ENCODE measurements at places on chromosomes 2 and 18.

DNA sequence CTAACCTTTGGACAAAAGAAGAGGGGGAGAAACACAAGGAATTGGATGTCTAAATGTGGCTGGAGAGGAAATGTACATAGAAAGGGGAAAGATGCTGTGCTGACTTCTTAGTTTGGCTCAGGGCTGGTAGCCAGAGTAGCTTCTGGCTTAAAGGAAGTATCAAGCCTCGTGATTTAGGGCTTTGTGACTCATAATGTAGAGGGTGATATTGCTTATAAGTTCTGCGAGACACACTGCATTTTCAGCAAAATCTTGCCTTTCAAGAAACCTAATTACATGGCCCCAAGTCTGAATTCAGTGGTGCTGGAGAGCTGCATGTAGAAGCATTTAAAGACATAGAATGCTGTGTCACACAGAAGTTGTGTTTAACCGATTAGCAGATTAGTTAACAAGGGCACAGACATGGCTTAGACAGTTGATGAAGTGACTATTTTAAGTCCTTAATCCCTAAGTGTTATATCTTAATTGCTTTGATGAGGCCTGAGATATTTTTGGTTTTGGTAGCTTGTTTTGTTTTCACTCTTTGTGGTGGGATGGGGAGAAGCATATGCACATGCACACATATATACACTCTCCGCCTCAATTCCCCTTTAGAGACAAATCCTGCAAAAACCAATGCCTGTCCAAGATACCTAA lies 66.4 kb downstream of the EPAS1 start:
- DNase-seq: no peak

GRCh38 chr2:181896286-181896685 lies 4.8 kb downstream of the ITPRID2 start:
- DNase-seq: no peak

DNA sequence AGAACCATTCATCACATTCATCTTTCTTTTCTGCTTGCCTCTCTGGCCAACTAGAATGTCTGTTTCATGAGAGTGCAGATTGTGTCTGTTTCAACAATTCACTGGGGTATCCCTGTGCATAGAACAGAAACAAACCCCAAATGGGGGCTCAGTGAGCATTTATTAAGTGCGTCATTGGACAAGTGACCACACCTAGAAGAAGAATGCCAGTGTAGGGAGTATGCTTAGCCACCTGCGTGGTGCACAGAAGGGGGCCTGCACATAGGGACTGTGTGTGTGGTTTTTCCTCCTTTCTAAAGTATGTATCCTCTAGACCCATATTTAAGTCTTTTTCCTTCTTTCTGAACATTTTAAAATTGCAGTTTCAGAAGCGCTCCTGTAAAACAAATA lies 255.9 kb downstream of the AGAP1 start:
- DNase-seq: no peak

GRCh38 chr2:58973811-58974281 lies 732.7 kb upstream of the FANCL start:
- no peak for DNase-seq

- DNase-seq: no peak
Measured at GRCh38 chr2:30772021-30772705, 35.1 kb downstream of the CAPN13 start.

GRCh38 chr2:19685731-19686130 lies 216.1 kb downstream of the TTC32 start:
- DNase-seq: no peak

GRCh38 chr2:47300609-47301276 lies 102.2 kb upstream of the MSH2 start:
- no peak for DNase-seq

DNA sequence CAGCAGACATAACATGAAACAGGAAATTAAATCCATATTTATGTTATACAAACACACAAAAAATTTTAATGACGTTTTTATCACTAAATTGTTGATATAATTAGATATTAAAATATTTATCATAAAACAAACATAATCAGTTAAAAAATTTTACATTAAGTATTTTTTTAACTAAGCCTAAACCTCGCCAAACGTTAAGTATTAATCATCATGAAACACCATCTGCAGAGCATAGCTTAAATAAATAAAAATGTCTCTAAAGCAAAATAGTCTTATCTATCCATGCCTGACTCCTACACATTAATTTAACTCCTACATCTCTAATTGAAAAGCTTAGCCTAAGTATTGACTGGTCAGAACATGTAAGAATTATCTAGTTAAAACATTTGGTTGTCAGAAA lies 271.6 kb upstream of the RND3 start:
- no peak for DNase-seq

DNA sequence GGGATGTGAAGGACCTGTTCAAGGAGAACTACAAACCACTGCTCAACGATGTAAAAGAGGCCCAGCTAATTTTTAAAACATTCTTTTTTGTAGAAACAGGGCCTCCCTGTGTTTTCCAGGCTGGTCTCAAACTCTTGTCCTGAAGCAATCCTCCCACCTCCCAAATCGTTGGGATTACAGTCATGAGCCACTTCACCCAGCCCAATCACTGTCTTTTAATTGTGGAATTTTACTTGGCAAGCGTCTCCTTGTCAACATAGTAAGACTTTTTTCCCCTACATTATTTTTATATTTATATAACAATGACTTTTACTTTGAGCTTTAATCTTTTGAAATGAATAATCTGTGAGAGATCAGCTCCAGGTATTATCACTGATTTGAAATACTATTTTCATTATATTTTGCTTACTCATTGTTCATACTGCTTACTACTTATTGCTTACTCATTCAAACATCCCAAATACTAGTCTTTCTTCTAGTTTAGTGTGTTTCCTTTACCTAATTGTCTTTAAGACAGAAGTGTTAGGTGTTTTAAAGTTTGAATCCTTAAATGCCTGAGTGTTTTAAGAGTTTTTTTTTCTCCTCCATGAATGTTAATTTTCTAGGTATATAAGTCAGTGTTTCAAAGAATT lies 48.9 kb downstream of the PTPN4 start:
- no peak for DNase-seq

- no peak for DNase-seq
Measured at GRCh38 chr2:134685967-134686366, 32.8 kb downstream of the TMEM163 start.

DNA sequence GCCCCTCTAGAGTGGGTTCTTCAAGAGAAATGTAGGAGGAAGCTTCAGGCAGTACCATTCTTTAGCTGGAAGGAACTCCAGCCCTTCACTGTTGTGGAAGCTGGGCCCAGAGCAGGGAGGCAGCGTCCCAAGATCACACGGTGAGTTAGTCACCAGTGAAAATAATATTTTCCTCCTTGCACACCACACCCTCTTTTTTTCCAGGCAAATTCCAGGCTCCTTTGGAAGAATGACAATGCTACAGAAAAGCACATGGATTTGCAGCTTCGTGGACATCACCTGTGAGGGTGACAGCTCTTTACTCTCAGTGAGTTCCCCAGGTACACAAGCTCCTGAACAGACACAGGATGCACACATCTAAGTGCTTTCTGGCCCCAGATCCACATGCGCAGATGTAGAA lies 157.1 kb downstream of the COL6A3 start:
- no peak for DNase-seq

DNA sequence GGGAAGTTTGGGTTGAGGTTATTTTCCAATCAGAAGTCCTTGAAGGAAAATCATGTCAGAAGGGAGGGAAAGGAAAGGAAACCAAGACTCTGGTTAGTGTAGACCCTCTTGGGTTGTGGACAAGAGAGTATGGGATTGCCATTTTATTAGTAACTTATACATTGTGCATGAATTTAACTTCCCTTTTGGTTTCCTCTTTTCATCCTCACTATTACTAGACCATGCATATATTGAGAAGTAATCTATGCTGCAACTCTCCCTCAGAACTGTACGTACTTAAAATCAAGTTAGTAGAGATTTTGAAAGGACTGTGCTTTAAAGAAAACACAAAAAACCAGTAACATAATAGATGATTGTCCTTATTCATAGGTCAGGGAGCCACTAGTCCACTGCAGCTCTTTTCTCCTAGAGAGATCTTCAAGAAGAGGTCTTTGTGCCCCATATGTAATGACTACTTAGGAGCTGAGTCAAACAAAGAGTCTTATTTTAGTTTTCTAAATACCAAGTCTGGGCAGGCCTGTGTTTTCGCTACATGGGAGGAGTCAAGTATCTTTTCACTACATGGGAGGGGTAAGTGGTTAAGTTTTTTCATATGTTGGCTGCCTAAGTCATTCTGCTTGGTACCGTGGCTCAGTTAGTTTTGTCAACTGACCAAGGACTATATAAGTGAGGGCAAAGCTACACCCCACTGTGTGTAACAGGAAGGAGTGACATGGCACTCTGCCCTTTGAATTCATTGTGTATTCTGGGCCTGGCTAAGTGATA lies 25.2 kb upstream of the FAM117B start:
- DNase-seq: no peak

- no peak for DNase-seq
Measured at GRCh38 chr2:150607390-150607811, 119.9 kb upstream of the RND3 start.

DNA sequence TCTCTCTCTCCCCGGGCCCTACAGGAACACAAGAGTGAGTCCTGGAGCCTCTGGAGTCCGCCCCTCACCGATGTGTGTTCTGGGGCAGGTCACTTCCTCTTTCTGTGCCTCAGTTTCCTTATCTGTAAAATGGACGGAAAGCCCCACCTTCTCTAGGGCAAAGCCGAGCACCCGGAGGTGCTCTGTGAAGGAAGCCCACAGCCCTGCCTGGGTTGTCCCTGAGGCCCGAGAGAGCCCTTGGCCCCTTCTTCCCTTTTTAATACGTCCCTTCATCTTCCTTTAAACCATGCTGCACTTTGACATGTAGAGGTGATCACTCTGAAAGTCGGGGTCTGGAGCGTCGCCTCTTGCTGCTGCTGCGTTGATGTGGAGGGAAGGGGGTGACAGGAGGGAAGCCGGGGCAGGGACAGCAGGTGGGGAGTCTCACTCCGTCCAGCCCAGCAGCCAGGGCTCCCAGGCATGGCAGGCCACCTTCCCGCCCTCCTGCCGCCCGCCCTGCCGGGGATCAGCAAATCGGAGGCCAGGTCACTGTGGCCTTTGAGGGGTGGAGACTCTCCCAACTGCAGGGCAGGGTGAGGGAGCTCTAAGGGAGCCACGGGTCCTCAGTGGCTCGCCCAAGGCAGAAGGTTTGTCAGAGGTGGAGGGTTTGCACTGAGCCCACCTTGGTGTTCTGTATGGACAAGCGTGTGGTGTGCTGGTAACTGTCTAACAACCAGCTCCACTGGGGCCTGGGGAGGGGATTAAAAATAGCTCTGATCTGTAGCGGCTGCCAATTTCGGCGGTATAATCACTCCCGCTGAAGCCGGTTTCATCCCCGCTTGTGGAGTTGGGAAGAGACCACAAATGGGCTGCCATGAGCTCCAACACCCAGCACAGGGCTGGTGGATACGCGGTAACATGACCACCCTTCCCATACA lies 135.9 kb upstream of the ID2 start:
- DNase-seq: no peak

DNA sequence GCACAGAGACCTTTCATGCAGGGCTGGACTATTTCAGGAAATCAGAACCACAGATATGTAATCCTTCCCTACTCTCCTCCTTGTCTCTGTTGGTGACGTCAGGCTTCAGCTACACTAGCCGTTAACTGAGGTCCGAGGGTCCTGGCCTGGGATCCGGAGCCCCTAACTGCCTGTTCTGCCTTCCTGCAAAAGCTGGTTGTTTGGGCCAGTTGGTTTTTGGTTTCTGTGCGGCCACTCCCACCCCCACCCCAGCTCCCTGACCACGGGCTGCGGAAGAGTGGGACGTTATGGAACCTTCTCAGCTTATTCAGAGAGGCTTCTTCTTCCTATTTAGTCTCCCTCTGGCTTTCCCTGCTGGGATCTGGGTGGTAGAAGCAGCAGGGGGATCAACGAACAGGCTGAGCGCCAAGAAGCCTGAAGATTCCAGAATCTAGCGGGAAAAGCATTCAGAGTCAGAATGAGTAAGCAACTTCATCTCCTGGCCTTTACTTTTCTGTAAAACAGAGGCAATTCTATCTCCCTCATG lies 49.3 kb upstream of the ROCK2 start:
- DNase-seq: no peak

GRCh38 chr18:11050966-11051365 lies 98.4 kb downstream of the PIEZO2 start:
- no peak for DNase-seq

GRCh38 chr2:33058716-33059470 lies 112.1 kb downstream of the LTBP1 start:
- DNase-seq: no peak

DNA sequence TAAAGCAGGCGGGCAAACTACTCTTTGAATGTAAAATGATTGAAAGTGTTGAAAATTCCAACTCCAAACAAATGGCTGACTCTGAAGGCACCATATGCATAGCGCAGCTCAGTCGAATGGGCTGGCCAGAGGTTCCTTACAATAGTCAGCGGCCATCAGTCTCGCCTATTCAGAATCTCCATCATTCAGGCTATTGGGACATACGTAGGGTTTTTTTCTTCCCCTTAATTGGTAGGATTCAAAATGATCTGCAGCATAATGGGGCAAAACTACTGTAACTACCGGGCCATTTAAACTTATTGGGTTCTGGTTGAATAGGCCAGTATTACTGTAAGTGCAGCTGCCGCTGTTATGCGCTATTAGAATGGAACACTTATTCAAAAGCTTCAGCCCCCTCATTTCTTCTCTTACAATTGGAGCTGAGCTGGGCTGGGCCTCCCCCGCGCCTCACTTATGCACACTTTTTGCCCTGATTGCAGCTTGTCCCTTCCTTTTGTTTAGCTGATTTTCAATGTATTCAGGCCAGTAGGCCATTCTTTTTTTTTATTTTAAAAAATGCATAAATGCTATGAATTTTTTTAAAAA lies 40.4 kb downstream of the SLC9A4 start:
- no peak for DNase-seq

DNA sequence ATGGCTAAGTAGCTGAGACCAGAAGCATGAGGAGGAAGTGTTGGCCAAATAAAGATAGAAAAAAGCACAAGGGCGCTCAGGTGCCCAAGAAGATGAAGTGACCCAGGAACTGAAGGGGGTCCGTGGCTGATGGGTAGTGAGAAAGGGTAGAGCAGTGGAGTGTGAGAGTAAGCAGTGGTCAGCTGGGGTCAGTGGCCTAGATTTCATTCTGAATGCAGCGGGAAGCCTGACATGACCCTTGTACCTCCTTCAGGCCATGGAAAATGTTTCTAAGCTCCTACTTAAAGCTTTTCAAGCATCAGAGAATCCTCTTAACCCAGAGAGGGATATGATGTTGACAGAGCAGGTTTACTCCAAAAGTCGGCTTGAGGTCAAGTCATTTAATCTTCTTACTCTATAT lies 89.0 kb upstream of the UNC80 start:
- DNase-seq: no peak

- no peak for DNase-seq
Measured at GRCh38 chr18:7760967-7761948, 194.1 kb downstream of the PTPRM start.

GRCh38 chr2:190149200-190149599 lies 86.7 kb upstream of the MSTN start:
- no peak for DNase-seq
